HepG2 (cell line): ENCODE measurements at places on chromosomes 7 and 10. TPM values are rescaled to one million over a fixed set of nuclear protein-coding genes. Genes with fewer than 3 reads are reported as not detected.

DNA sequence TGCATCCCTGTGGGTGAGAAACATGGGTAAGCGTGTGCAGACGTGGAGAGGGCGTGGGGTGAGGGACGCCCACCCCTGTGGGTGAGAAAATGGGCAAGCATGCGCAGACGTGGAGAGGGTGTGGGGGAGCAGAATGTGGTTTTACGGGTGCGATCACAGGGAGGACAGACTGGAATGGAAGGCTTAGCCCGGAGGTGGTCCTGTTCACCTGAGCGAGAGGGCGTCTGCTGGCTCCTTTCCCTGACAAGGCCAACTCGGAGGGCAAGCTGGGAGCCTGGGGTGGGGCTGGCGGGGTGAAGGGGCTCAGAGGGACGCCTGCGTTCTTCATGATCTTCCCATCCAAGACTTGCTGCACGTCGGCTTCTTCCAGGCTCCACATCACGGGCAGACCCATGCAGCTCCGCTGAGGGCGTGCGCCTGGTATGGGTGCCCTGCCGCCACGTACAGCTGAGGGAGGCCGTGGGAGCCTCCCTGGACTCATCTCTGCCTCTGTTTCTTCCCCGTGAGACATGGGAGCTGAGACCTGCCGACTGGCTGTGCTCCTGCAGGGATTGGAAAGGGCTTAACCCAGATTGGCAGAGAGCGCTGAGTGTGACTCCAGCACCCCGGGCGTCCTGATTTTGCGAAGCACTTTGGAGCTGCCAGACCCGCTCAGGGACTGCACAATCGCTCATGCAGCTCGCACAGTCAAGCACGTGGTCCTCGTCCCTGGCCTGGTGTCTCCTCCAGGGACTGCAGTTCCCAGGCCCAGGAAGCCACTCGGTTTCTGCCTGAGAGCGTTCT, 74.3 kb upstream of the SHH start:
- no peak for DNase-seq

GRCh38 chr10:277963-278362, 142.7 kb downstream of the ZMYND11 start:
- no peak for DNase-seq

DNA sequence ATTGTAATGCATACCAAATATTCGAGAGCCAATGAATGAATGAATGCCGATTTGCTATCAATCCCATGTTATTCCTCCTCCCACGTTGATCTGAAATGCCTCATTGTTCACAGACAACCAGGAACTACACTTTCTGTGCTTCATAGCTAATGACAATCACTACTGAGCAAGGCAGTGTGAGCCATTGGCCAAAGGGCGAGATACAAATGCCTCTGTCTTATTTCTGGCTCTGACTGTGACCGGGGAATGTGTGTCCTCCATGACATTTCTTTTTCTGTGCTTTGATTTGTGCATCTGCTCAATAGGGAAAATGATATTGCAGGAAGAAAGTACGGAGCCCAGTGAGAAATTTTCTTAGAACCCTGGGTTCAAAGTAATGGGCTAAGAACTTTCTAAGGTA, 217.1 kb downstream of the CXCL12 start:
- DNase-seq, result no peak

GRCh38 chr10:101902820-101903145, 59.2 kb upstream of the KCNIP2 start:
- no peak for DNase-seq

DNA sequence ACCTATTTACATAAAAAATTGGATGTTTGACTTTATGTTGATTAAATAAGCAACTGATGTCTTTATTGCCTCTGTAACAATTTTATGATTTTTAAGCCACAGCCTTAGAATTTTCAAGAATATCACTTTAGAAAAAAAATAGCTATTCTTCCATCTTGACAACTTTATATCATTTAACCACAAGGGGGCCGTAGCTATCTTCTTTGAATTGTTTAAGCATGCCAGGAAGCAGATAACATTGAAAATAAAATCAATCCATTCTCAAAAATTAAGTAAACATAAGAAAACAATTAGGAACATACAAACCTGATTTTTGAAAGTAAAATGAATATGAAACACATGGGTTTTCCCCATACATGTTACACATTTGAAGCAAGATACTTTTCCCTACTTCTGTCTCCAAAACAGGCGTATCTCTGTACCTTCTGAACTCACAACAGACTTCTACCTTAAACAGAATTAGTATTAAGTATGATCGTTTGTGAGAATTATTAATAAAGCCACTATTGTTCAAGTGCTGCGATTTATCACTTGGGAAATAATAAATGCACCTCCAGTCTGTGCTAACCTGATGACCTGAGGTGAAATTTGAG, 209.0 kb downstream of the CACNA2D1 start:
- peak; percentile 16 for DNase-seq

GRCh38 chr10:101304316-101304715, 49.6 kb upstream of the BTRC start:
- DNase-seq, result no peak

DNA sequence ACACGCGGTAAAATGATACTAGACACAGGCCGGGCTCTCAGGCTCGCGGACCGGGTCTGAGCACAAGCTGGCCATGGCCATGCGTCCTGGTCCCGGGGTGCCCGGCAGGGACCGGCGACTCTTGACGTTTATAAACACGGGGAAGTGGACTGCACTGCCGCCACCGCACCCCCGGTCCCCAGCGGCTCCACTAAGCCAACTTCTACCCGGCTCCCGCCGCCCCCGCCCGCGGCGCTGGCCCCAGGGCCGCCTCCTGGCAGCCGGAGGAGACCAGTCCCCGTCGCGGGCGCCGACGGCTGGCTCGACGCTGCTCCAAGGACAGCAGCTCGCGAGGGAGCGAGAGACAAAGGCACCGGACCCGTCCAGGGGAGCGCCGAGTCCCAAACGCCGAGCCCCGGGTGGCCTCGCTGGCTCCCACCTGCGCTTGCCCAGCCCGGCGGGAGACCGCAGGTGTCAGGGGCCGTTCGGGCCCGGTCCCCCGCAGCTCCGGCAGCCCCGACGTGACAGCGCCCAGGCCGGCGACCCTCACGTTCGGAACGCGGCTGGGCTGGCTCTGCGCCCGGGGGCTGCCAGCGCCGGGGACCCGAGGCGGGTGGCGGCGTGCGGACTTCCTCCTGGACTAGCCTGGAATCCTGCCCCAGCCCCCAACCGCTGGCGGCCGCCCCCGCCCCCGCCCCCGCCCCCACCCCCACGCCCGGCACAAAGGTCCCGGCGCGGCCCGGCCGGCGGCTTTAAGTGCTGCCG, 517 bp downstream of the ITGB1 start:
- no peak for DNase-seq

GRCh38 chr7:112202816-112203215, 3.4 kb downstream of the DOCK4 start:
- DNase-seq, result peak; percentile 84

DNA sequence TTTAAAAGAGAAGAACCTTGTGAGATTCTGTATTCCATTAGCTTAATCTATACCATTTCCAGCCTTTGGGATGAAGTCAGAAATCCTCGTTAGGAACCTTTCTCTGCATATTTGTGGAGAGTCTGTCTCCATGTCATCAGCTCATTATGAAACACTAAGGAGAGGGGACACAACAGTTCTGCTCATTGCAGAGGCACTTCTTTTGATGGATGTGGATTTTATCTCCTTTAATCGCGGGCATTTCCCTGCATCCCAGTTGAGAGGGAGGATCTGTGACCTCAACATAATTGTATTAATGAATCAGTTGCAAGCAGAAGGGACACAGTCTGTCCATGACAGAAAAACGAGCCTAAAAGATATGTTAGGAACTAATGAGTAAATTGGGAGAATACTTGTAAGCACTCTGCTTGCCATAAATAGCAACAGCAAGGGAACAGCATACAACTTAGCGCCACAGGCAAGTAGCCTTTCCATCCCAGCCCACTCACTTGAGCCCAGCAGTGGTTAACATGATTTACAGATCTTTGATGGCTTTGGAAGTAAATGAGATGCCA, 37.9 kb downstream of the SORCS1 start:
- DNase-seq, result no peak

GRCh38 chr7:7152315-7152714, 30.0 kb upstream of the C1GALT1 start:
- no peak for DNase-seq

GRCh38 chr7:2461268-2462026, 14.8 kb downstream of the GRIFIN start:
- no peak for DNase-seq

GRCh38 chr7:112124061-112124766, 82.0 kb downstream of the DOCK4 start:
- DNase-seq, result no peak

ARHGEF35 gene
- total RNA-seq, result 0.18 TPM in 1 of 2 replicates, not detected in the other

GNGT1 gene
- total RNA-seq, result not detected in 2 replicates

KCNH2 gene
- total RNA-seq, result 0.11 TPM in 1 of 2 replicates, not detected in the other

GIMAP5 gene
- total RNA-seq, result not detected in 2 replicates

EPO gene
- 9.9 and 10.3 TPM in 2 replicates for total RNA-seq

DKK1 gene
- 143 and 262 TPM in 2 replicates for total RNA-seq

ABCB1 gene
- total RNA-seq, result 25.9 and 42.8 TPM in 2 replicates

YWHAG gene
- total RNA-seq, result 67.5 and 93.7 TPM in 2 replicates

PAPOLB gene
- not detected in 2 replicates for total RNA-seq

PDZD7 gene
- 0.60 and 0.73 TPM in 2 replicates for total RNA-seq

OR2A1 gene
- total RNA-seq, result not detected in 2 replicates

HSPB1 gene
- total RNA-seq, result 21.0 and 22.7 TPM in 2 replicates

RGR gene
- total RNA-seq, result 0.24 and 0.71 TPM in 2 replicates

YKT6 gene
- 52.2 and 59.0 TPM in 2 replicates for total RNA-seq
